ENCODE measurements at places on chromosomes 5 and 9.

- no peak for DNase-seq
Measured at GRCh38 chr9:76658510-76659231, 105.6 kb upstream of the PCA3 start.

DNA sequence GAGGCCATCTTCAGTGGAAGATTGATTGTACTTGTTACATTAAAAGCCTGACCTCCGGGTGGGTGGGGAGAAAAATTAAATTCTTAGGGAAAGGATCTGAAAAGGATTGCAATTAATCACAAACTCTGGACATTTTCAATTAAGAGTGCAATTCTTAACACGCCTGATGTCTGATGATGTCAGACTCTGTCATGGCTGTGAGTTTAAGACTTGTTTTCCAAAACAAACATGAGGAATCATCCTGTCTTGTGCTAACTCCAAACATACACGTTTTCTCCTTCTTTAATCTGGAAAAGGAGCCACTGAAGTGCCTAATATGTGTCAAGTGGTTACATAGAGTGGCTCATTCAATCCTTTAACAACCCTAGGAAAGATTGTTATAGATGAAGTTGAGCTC, 60.4 kb upstream of the SMIM23 start:
- DNase-seq: no peak

DNA sequence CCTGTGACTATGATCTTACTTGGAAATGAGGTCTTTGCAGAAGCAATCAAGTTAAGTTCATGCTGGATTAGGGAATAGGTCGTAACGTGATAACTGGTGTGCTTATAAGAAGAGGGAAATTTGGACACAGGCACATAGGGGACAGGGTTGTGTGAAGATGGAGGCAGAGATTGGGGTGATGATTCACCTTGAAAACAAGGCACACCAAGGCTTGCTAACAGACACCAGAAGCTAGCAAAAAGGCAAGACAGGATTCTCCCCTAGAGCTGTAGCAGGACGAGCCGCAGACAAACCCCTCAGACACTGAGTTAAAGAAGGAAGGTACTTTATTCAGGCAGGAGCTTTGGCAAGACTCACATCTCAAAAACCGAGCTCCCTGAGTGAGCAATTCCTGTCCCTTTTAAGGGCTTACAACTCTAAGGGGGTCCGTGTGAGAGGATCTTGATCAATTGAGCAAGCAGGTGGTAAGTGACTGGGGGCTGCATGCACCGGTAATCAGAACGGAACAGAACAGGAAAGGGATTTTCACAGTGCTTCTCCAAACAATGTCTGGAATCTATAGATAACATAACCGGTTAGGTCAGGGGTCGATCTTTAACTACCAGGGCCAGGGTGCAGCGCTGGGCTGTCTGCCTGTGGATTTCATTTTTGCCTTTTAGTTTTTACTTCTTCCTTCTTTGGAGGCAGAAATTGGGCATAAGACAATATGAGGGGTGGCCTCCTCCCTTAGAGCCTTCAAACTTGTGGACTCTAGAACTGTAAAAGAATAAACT, 57.5 kb upstream of the S1PR3 start:
- no peak for DNase-seq

DNA sequence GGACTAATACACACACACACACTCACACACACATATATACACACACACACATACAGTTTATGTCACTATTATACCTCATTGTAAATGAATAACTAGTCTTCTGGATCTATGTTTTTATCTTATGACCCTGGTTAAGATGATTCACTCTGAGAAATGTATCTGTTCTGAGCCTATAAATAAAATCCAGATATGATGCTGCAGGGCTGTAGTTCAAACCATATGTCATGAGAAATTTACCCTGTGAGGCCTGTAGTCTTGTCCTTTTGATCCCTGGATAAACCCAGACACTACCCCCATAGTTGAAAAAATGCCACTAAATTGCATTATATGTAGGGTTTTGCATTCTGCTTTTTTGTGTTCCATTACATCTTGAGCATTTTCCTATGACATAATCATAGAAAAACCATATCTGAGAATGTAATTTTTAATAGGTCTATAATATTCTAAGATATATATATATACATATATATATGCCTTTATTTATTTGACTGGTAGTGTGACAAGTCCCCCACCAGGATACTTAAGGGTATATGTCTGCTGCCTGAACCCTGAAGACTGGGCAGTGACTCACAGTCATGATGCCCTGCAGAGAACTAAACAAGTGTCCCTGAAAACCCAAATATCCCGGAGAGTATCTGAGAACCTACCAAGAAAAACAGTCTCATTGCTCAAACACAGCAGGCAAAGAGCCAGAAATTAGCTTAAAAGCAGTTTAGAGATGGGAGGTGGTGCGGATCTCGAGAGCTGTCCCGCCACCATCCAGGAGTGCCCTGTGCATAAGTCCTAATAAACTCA, 18.4 kb upstream of the ALDOB start:
- DNase-seq: no peak

DNA sequence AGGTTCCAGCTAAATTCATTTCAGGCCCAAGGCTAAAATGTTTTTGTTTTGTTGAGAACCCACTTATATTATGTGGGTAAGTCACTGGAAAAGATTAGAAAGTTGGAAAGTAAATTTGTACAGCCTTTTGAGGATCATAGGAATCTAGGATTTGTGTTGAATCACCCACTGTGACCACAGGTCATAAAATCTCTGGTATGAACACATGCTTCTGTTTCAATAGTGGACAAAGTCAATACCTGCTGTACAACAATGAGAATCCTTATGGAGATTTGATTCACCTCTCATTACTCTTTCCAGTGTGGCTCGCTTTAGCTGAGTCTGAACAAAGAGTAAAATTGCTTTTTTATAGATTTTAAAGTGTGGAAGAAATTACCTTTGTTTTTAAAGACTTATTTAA, 369.5 kb downstream of the TMEM167A start:
- DNase-seq: no peak

- DNase-seq: no peak
Measured at GRCh38 chr9:91445135-91445534, 21.5 kb upstream of the NFIL3 start.

- no peak for DNase-seq
Measured at GRCh38 chr9:19155106-19155935, 28.0 kb upstream of the PLIN2 start.

DNA sequence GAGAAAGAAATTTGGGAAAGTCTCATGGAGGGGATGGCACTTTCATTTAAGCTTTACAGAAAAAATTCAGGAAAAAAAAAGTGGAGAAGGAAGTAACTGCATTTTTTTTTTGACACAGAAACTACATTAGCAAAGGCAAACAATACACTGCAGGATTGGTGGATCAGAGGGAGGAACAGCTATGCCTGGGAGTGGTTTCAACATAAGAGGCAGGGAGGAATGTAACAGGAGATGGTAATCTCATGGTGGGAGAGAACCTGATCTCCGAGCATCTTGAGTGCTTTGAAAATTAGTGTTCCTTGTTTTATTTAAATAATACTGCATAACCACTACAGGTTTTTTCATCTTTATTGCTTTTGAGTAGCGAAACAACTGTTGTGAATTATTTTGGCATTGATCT, 249.4 kb downstream of the FAM170A start:
- no peak for DNase-seq

DNA sequence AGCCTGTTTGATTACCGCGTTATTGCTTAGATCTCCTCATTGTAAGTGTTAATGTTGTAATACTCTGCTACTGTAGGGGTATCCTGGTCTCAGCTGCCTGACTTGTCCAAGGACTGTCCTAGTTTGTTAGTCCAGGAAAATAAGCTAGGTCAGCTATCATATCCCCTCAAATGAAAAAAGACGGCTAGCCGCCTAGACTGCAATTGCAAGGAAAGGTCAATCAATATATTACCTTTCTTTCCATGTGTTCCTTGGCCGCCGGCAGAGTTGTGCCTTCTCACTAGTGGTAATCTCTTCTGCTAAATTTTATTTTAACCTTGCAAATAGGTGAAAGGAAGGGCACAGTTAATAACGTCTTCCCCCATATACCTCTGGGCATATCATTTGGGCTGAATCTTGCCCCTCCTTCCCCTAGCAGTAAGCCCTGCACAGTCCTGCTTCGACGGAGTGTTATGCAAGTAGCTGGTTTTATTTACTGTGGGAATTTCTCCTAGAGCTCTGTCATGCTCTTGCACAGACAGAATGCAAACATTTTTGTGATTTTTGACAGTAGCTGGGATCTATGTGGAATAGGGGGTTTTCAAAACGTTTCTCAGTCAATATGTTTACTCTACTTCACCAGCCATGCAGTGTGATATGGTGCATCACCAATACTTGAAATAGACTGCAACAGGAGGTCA, 288.5 kb downstream of the MAST4 start:
- no peak for DNase-seq

DNA sequence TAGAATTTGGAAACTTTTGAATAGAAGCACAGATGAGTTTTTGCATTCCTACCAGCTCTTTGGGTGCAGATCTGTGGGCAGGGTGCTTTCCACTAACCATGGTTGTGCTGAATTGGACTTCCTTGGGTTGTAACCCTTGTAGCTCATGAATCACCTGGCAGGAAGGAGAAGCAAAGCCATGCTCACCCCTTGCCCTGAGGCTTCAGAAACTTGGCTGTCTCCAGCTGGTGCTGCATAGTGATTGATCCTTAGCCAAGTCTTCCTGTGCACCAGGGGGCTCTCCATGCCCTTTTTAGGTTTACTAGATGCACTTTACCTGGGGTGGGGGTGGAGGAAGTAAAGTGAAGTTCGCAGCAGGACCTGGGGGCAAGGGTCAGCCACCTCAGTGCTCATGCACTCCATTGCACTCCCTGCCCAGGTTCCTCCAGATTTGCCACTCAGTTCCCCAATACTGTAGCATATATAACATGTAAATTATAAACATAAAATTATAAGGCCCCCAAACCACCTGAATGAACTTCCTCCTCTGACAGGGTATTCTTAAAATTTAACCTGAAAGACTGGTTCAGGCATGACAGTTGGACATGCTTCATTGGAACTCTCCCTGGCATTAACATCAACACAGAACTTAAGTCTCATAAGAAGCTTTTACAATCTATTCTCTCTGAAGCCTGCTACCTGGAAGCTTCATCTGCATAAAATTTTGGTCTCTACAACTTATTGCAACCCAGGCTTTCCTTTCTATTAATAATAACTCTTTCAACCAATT, 25.8 kb upstream of the IFNA14 start:
- DNase-seq: no peak

DNA sequence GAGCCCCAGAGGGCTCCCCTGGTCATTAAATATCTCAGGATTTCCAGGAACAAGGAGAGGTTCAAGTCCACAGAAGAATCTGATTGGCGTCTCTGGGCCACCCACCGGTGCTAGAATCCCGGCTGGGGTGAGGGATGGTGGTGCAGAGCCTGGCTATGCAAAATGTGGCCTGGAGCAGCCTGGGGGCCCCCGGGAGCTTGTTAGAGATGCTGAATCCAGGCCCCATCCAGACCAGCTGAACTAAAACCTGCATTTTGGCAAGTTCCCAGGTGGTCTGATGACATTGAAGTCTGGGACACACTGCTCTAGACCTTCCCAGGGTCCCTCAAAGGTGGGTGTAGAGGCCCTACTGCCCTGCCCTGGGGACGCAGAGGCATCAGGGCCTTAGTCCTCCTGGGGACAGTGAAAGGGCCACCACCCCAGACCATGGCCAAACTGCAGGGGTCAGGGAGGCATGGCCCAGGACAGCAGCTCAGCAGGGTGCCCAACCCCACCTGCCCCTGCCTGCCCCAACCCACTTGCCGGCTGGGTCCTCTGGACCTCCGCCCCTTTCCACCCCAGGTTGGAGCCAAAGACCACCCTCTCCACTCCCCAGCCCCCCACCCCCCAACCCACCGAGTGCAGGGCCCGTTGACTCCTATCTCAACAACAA, 34.7 kb downstream of the ADAMTS2 start:
- no peak for DNase-seq

GRCh38 chr9:29609282-29609681, 2036.0 kb upstream of the C9orf72 start:
- DNase-seq: no peak

- DNase-seq: no peak
Measured at GRCh38 chr5:1950708-1951103, 68.0 kb upstream of the IRX4 start.

DNA sequence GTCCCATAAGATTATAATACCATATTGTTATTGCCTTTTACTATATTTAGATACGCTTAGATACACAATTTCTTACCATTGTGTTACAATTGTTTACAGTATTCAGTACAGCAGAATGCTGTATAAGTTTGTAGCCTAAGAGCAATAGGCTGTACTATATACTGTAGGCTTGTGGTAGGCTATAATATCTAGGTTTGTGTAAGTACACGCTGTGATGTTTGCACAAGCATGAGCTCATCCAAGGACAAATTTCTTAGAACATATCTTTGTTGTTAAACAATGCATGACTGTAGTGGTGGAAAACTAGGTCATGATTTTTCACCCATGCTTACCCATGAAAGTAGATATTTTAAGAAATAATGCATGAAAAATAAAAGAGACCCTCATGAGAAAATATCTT, 509.4 kb upstream of the CDH18 start:
- no peak for DNase-seq

DNA sequence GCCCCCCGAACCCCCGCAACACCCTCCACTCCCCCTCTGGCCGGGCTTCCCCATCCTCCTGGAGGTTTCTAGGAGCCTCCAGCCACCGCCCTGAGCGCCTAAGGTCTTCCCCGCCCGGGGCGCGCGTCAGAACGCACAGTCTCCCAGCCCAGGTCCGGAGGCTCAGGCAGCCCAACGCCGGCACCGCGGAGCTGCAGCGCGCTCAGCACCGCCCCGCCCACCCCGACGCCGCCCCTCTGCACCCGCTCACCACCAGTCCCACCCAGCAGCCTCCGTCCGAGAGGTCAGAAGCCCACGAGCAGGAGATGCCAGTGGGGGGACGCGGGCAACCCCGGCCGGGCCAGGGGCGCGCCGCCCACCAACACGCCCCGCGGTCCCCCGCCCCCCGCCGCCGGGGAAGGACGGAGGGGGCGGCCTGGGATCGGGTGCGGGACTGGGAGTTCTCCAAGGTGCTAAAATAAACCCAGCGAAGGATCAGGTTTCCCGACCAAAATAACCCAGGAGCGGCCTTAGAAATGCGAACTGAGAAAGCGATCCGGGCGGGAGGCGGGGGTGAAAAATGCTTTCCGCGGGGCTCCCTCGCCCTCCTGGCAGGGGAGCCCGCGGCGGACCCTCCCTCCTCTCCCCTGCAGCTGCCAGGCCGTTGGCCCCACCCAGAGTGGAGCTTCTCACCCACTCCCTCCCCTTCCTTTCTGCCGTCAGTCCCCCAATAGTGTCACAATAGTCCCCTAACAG, 6.5 kb upstream of the FAM78A start:
- no peak for DNase-seq

GRCh38 chr9:13487936-13488335, 208.4 kb upstream of the MPDZ start:
- no peak for DNase-seq

All from SHP77 treated with DMSO at 0.1 percent for 48 hours (cell line).